T follicular helper cell (primary cell): ENCODE measurements at places on chromosomes 7 and 10.

GRCh38 chr10:86180861-86181260 lies 185.7 kb downstream of the GRID1 start:
- DNase-seq = no peak

GRCh38 chr10:33410096-33410859 lies 75.8 kb upstream of the NRP1 start:
- DNase-seq = no peak

DNA sequence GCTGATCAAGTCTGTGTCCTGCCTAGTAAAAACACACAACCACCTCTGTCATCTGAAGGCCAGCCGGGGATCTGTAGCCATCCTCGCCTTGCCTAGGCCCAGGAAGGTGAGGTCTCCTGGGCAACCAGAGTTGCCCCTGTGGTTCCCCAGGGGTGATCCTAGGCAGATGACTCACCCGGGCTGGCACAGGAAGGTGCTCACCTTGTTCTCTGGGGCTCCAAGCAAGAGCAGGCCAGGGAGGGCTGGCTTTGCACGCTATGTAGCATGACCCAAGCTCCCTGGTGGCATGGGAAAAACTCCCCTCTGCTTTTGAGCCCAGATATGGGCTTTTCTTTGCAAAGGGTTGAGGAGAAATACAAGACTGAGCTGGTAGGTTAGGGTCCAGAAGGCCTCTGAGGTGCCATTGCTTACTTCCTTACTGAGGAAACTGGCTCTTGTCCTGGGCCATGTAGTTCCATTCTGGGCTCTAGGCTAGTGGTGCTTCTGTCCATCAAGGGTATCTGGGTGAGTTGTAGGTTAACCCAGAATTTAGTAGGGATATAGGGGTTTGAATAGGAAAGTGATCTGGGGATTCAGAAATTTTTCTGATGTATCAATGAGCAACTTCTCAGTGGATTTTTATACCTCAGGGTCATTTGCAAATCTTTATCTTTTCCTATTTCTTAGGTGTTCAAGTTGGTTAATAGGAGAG lies 112.0 kb downstream of the NT5C2 start:
- no peak for DNase-seq

DNA sequence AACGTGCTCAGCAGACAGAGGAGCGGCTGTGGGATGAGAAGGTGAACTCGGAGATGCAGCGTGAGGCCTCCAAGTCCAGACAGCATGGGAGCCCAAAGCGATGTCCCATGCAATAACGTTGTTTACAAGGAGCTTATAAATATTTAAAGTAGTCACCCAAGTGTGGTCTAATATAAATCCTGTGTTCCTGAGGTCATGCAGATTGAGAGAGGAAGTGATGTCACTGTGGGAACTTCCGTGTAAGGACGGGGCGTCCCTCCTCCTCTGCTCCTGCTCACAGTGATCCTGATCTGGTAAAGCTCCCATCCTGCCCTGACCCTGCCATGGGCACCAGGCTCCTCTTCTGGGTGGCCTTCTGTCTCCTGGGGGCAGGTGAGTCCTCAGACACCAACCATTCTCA lies 94.7 kb upstream of the PRSS58 start:
- no peak for DNase-seq

DNA sequence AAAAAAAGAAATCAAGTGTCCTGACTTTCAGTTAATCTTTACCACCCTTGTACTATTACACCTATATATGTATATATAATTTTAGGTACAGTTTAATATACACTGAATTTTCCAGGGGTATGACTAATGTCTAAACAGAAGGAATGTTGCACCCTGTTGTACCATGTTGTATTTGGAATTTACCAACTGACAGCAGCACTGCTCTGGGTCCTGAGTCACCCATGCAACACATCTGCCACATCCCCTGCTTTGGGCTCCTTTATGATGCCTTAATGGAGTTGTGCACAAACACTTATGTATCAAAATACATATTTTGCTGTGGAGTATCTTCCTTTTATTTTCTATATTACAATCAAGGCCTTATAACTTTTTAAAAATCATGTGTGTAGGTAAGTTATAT lies 21.2 kb downstream of the YAE1 start:
- no peak for DNase-seq

GRCh38 chr7:124992851-124993562 lies 63.4 kb upstream of the POT1 start:
- DNase-seq = no peak

DNA sequence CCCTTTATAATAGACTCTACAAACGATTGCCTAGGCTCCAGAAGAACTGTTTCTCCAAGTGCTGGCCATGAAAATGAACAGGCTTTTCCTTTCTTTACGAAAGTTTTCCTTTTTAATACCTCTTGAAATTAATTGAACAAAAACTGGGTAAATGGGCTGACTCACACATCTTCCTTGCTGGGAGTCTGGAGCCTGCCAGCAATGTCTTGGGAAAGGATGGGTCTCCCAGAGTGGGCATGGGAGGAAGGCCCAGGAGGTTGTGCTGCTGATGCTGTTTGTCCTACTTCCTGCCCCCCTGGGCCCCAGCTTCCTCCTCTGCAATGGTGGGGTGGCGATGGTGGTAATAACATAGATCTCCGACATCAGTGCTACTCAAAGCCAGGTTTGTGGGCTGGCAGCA lies 174.1 kb downstream of the RPS24 start:
- no peak for DNase-seq

GRCh38 chr10:10499839-10500238 lies 517.8 kb upstream of the CELF2 start:
- no peak for DNase-seq

DNA sequence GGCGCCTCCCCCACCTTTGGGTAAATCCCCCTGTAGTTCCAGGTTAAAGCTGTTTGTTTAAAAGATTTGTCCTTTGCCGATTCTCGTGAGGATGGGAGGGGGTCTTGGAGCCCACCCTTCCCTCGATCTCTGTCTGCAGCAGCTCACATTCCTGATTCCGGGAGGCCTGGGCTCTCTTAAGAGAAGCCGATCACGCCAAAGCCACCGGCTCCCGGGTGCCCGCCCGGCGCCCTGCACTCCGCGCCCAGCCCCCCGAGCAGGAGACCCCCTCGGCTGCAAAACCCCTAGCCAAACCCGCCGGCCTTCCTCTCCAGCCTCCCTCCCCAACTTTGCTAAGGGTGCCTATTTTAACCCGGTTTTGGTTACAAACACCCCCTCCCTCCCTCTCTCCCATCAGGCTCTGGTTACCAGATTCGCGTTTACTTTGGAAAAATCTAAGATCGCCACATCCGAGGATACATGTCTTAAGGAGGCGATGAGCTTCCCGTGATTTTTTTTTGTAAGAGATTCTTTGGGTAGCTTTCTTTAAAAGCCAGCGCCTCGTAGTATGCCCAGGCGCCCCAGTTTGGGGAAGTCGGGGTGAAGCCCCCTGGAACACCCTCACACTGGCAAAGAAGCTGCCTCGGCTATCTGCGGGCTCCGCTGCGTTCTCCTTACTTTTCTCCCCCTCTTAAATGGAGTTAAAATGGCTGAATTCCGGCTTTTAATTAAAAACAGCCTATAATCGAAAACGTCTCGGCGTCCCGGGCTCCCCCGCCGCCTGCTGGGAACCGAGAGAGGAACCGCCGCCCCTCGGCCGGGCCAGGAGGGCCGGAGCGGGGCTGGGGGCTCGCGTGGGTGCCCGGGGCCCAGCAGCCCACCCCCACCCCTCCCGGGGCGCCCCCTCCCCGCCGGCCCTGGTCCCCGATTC lies 983 bp downstream of the TNRC18 start:
- no peak for DNase-seq
